ENCODE measurements at places on chromosomes 7 and 10. TPM values are rescaled to one million over a fixed set of nuclear protein-coding genes. Genes with fewer than 3 reads are reported as not detected.

UTF1 gene
- not detected for total RNA-seq

CLEC2L gene
- total RNA-seq, result not detected

MINDY4 gene
- total RNA-seq, result 5.7 TPM

AKR1C8 gene
- total RNA-seq, result not detected

NME8 gene
- total RNA-seq, result not detected

LBX1 gene
- total RNA-seq, result not detected

All from smooth muscle cell of the pulmonary artery (primary cell).